ENCODE measurements at places on chromosomes 5 and 9. TPM values are rescaled to one million over a fixed set of nuclear protein-coding genes. Genes with fewer than 3 reads are reported as not detected.

Gene HAUS6
- 23.8 TPM for total RNA-seq

DNA sequence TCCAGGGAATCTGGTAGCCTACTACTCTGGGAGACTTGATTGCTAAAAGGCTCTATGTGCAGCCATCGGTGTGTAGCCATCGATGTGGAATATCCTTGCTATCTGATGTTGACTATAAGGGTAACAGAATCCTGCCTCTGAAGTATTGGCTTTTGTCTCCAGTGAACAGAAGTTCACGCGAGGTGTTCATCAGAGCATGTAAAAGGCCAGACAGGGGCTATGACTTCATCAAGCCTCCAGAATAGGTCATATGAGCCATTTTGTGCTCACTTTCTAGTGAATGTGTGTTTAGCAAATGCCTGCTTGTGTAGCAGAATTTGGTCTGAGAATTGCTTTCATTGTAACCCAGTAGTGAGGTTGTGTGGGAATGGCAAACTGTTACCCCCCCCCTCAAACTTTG, 66.8 kb upstream of the RAD23B start:
- DNase-seq = no peak

Gene NUTM2F
- total RNA-seq = not detected

Gene FGF18
- total RNA-seq = 0.80 TPM

Gene NAIP
- total RNA-seq = 11.0 TPM

Gene KCNN2
- 0.66 TPM for total RNA-seq

DNA sequence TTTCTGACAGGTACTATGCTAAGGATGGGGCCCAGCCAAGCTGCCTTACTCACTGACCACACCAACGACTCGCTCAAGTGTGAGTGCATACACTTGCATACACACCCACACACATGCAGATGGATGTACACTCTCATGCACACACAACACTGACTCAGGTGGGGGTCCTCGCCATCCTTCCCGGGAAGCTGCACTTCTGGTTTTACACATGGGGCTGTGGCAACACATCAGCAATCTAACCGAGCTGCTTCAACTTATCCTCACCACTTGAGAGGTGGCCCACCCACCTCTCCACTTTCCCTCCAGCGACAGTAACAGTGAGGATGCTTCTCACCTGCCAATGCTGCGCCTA, 67.2 kb upstream of the SLC25A51 start:
- DNase-seq = no peak

DNA sequence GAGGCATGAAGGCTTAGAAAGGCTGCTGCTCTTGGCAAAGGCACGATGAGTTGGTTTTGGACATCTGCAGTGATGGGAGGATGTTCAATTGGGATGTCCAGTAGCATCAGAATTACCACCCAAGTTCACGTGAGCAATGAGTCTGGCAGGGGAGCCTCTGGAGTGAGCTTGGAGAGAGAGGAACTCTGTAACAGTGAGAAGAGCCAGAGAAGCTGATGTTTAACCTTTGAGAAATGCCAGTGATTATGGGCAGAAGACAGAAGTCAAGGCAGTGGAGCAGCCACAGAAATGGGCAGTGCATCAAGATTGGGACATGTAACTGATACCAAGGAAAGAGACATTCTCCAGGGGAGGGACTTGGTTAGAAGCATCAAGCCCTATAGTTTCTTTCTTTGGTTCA, 39.8 kb downstream of the SEC61B start:
- DNase-seq = no peak

- DNase-seq = no peak
These were observed 88.9 kb upstream of the TBCA start for GRCh38 chr5:77864997-77865396.

GRCh38 chr5:32017692-32018367, 156.3 kb downstream of the GOLPH3 start:
- DNase-seq = no peak

DNA sequence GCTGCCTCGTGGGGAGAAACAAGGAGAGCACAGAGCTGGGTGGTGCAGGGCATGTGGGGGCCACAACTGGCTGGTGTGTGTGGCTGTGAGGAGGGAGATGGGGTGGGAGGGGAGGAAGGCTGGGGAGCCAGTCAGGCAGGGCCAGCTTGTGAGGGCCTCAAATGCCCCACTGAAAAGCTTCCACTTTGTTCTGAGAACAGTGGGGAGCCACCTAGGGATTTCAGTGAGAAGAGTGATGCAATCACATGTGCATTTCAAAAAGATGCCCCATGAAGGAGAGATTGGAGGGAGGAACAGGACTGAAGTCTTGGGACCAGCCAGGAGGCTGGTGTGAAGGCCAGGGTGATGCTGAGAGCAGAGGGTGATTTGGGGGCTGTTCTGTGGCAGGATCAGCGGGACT, 1.3 kb downstream of the OR13J1 start:
- DNase-seq = no peak

GRCh38 chr5:147464211-147464610, 45.7 kb downstream of the DPYSL3 start:
- DNase-seq = no peak

DNA sequence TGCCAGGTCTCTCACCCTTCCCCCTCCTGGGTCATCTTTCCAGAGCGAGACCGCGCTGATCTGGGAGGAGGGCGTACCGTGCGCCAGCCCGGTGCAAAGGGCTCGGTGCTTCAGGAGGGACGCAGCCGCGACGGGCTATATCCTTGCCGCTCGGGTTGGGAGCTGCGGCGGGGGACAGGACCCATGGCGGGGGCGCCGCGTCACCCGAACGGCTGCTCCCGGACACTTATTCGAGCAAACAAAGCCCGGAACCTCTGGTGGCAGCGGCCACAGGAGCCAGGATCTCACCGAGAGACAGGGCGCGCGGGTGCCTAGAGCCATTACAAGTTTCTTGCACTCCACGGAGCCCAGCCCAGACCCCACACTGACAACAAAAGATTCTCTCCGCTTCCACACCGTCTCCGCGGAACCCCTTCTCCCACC, 1.3 kb downstream of the SEMA6A start:
- no peak for DNase-seq

DNA sequence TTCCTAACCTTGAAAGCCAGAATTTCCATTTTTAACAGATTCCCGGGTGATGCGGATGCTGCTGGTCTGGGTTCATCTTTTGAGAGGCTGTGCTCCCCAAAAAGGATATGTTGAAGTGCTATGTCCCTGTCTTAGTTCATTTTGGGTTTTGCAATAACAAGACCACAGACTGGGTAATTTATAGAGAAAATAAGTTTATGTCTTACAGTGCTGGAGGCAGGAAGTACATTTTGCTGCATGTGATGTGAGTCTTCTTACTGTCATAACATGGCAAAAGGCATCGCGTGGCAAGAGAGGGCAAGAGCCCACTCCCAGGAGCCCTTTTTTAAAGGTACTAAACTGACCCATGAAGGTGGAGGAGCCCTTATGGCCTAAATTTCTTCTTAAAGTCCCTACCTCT, 114.1 kb downstream of the DAPK1 start:
- no peak for DNase-seq

Gene PCDHB4
- total RNA-seq = 0.09 TPM

- DNase-seq = no peak
These were observed 11.2 kb downstream of the UBE2QL1 start for GRCh38 chr5:6459896-6460295.

- DNase-seq = no peak
These were observed 191.5 kb downstream of the CFAP90 start for GRCh38 chr5:7659420-7659819.

- no peak for DNase-seq
These were observed 24.2 kb downstream of the NEK6 start for GRCh38 chr9:124281931-124282371.

Gene PITX1
- total RNA-seq = 0.05 TPM

- no peak for DNase-seq
These were observed 104.1 kb upstream of the SPRY4 start for GRCh38 chr5:142428773-142429473.

GRCh38 chr9:133250741-133251170, 24.2 kb downstream of the ABO start:
- no peak for DNase-seq

Gene STX17
- total RNA-seq = 21.0 TPM

Gene SLC36A2
- total RNA-seq = not detected

Gene NR2F1-AS1
- total RNA-seq = 2.0 TPM

Gene FBXO38
- total RNA-seq = 49.9 TPM

Gene SCGB3A2
- total RNA-seq = 0.71 TPM

DNA sequence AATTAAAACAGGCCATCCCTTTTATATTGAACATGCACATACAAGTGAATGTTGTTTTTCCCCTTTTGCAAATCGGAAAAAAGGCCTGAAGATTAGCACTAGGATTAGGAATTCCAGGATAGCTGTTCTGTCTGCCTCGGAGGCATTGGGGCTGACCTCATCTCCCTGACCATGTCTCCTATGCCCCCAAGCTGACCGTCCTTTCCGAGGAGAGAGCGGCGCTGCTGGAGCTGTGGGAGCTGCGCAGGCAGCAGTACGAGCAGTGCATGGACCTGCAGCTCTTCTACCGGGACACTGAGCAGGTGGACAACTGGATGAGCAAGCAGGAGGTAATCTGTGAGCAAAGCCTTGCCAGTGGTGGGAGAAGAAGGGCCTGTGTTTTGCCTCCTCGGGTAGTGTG, 28.3 kb downstream of the SPTAN1 start:
- no peak for DNase-seq

- no peak for DNase-seq
These were observed 8.8 kb downstream of the SPRY4 start for GRCh38 chr5:142316051-142316450.

DNA sequence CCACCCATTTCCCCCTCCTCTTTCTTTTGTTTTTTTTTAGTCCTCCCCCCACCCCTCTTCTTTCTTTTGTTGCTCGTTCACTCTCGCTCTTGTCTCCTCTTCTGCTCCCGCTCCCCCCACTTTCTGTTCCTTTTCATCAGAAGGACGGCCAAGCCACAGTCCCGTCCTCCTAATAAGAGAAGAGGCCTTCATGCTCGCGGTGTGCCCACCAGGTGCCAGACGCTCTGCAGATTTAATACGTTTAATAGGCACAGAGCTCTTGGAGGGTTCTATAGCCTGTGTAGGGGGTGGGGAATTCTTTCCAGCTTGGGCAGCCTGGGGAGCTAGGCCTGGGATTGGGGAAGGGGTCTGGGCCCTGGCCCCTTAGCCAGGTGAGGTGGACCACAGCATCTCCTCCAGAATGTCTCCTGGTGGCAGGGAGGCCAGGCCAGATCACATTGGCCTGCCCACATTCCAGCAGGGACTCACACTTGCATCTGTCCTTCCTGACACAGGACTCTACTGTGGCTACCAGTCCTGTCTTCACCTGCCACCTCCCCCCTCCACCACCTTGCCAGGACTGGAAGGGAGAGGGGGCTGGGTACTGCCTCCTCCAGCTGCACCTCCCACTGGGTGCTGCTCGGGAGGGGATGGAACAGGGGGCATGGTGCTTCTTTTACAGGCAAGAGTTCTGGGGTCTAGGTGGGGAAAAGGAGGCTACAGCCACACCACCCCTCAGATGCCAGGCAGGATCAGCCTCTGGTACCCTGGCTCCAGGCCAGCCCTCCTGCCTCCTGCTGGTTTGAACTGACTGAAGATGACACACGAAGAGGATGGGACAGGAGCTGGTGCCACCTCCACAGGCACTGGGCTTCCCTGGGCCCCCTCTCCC, 6.1 kb upstream of the BARX1 start:
- DNase-seq = no peak

DNA sequence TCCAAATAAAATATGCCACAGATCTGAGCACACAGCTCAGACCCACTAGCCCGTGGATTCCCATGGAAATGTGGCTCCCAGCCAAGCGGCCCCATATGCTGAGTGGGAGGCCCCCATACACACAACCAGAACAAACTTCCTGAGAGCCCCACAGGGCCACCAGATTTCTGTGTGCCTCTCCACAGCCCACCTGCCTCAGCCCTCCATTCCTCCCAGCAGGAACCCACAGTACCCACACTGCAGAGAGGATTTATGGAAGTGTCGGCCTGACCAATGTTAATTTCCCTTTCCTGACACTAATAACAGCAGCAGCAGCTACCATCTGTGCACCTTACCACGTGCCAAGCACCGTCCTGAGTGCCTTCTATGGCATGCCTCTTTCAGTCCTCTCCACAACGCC, 99.3 kb upstream of the SPOCK1 start:
- DNase-seq = no peak

Gene CORO2A
- total RNA-seq = 5.1 TPM

DNA sequence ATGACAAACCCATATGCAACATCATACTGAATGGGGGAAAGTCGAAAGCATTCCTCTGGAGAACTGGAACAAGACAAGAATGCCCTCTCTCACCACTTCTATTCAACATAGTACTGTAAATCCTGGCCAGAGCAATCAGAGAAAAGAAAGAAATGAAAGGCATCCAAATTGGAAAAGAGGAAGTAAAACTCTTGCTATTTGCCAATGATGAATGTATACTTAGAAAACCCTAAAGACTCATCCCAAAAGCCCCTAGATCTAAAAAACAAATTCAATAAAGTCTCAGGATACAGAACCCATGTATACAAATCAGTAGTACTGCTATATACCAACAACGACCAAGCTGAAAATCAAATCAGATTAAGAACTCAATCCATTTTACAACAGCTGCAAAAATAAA, 66.9 kb downstream of the SPATA31C2 start:
- DNase-seq = no peak

DNA sequence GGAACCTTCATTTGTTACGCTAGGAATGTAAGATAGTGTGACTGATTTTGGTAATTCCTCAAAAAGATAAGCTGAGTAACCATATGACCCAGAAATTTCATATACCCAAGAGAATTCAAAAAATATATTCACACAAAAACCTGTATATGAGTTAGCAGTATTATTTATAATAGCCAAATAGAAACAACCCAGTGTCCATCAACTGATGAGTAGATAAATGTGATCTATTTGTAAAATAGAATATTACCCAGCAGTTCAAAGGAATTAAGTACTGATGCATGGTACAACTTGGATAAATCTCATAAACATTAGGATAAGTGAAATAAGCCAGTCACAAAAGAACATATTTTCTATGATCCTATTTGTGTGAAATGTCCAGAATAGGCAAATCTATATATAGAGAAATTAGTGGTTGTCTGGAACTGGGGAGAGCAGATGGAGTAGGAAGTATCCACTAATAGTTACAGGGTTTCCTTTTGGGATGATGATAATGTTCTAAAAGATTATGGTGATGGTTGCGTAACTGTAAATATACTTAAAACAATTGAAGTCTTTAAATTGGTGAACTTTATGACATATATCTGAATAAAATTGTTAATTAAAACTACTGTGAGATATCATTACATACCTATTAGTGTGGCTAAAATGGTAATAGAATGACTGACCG, 10.2 kb downstream of the MARCHF6 start:
- DNase-seq = no peak
